ENCODE measurements at places on chromosomes 2 and 18.

- DNase-seq: no peak
Observed at GRCh38 chr18:67342159-67342558, 174.4 kb downstream of the DSEL start.

DNA sequence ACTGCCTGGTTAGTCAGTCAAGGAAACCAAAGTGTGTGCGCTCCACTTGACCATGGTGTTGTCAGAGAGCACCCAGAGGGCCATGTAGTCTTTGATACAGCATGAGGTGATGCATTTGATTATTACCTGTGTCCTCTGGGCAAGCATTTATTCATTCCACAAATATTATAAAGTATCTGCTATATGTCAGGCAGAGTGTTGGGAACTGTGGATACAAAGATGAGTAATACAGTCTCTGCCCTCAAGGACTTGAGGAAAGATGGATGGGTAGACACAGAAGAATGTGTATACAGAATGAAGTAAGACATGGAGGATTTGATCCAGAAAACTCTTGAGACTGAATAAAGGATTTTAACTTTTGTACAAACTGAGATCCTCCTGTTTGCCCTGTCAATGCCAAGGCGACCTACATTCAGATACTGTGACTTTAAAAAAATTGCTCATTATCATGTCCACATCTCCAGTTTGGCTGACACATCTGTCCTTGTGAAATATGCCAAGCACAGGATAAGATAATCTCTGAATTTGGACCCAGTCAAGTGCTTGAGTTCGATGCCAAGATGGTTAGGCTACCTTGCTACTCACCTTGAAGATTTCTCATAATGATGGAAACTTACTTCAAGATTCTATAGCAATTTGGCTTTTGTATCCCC lies 50.8 kb downstream of the ACYP2 start:
- DNase-seq: no peak

GRCh38 chr18:5980721-5981120 lies 85.4 kb upstream of the TMEM200C start:
- DNase-seq: no peak

GRCh38 chr2:43484323-43484930 lies 111.4 kb downstream of the THADA start:
- DNase-seq: no peak

- no peak for DNase-seq
Observed at GRCh38 chr2:198157314-198157713, 352.9 kb downstream of the PLCL1 start.

DNA sequence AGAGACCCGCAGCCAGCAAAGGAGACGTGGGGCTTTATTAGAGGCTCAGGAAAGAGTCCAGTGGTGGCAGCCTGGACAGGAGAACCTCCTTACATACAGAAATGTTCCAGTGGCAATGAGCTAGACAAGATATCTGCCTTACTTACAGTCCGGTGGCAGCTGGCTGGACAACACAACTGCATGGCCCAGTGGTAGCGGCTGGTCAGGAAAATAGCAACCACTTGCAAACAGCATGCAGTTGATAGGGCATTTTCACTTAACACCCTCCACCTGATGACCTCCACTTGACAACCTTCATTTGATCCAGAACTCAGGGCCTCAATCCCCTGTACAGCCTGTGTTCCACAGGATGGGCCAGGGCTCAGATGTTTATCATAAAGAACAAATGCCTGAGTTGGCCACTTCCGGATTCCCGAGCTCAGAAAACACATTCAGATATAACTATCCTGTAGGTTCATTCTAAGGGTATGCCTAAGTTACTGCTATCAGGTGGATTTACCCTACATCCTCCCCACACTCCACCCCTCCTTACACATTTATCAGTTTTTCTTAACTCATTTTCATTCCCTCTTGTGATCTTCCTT lies 63.3 kb upstream of the ITPRID2 start:
- DNase-seq: no peak

DNA sequence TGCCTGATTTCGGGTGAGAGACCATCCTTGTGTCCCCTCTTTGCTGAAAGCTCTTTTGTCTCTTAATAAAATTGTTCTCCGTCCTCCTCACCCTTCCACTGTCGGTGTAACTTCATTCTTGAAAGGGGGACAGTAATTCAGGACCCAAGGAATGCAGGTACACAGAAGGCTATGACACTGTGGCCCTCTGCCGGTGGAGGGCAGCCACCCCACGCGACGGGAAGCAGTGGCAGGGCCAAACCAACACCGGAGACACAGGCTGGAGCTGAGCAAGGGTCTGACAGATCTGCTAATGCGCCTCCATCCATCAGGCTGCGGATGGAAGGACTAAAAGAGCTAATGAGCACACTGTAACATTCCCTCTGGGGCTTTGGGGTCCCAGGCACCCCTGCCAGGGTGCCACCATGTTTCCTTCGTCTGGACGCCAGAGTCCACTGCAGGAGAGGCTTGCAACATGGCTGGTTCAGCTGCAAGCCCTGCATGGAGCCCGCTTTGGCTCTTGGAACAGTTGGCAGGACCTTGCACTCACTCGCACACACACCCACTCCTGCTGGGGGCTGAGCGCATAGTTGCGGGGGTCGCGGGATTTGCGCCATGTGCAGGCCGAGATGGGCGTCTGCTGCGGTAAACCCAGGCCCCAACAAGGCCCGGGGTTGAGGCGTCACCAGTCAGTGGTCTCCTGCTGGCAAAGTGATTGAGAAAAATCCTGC lies 544.1 kb upstream of the CDH7 start:
- DNase-seq: no peak

- no peak for DNase-seq
Observed at GRCh38 chr2:185215497-185215896, 523.1 kb upstream of the FSIP2 start.

DNA sequence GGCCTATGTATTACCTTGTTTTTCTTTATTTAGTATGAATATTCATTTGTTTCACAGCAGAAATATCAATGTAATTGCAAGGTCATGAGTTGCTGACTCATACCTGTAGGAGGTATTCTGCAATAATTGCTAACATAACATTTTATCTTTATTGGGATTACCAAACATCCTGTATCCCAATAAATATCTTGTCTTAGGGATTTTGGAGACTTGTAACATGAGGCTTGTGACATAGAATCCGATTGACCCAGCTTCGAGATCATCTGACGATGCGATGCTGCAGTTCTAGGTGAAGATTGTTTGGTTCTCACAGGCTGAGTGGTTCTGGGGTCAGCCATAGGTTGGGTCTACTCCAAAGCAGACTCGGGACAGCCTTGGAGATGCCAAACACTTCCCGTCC lies 133.4 kb upstream of the RND3 start:
- DNase-seq: no peak

- DNase-seq: no peak
Observed at GRCh38 chr18:13107074-13107473, 111.5 kb upstream of the LDLRAD4 start.

DNA sequence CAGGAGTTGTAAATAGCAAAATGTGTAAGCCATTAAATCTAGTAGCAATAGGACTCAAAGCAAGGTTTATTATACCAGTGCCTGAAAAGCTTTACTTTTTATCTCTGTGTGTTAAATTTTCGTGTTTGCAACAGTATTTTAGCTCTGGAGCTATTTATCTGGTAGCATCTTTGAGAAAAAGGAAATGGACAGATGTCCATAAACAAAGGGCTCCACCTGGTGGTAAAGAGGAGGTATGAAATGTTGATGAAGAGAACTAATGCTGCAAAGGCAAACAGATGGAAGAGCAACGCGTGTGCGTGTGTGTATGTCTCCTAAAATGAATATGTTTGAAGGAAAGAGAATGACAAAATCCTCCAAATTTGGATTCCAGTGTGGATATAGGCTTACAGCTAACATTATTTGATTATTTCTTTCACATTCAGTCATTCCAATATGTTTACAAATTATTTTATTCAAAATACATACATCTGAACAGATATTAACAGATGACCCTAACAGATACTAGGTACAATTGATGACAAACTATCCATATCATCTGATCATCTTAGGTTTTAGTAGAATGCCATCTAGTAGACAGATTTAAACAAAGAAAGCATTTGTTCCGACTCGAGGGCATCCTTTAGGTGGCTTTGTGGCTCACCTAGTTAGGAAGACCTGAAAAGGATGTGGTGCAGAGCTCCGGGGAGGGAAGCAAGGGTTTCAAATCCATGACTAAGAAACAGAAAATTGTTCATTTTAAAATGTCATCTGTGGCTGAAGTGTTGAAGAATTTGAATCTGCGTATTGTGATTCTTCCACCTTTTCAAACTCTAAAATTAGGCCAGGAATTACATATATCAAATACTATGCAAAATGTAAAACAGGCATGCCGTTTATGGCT lies 383.3 kb downstream of the MTX2 start:
- no peak for DNase-seq

- DNase-seq: no peak
Observed at GRCh38 chr18:65750389-65751154, at the start of gene CDH7. Gene CDH7, plus strand, starts transcription at chr18:65751012. Its CDS starts 11,831 bp downstream, at chr18:65762843.

- DNase-seq: no peak
Observed at GRCh38 chr2:240310645-240311044, 124.8 kb upstream of the GPC1 start.

DNA sequence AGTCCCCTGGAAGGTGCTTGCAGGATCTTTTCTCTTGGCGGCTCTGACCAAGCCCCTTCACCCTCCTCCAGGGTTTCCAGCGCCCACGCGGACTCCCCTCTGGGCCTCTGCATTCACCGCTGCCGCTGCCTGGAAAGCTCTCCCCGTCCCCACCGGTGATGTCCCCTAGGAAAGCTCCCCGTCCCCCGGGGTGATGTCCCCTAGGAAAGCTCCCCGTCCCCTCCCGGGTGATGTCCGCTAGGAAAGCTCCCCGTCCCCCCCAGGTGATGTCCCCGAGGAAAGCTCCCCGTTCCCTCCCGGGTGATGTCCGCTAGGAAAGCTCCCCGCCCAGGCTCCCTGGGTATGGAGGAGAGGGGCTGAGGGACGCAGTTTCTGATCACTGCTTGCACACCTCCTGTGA lies 27.9 kb downstream of the ZAP70 start:
- DNase-seq: peak; percentile 11

- DNase-seq: peak; percentile 21
Observed at GRCh38 chr2:181165199-181165868, 184.9 kb downstream of the UBE2E3 start.

- no peak for DNase-seq
Observed at GRCh38 chr2:114056294-114057143, 166.6 kb downstream of the ACTR3 start.
